Activated gamma-delta T cell treated with Interleukin-2 at 50 U/mL for 16 hours (primary cell): ENCODE measurements at places on chromosomes 5 and 9.
A peak's percentile ranks its signal among the peaks of the same experiment; 100 is the strongest.

DNA sequence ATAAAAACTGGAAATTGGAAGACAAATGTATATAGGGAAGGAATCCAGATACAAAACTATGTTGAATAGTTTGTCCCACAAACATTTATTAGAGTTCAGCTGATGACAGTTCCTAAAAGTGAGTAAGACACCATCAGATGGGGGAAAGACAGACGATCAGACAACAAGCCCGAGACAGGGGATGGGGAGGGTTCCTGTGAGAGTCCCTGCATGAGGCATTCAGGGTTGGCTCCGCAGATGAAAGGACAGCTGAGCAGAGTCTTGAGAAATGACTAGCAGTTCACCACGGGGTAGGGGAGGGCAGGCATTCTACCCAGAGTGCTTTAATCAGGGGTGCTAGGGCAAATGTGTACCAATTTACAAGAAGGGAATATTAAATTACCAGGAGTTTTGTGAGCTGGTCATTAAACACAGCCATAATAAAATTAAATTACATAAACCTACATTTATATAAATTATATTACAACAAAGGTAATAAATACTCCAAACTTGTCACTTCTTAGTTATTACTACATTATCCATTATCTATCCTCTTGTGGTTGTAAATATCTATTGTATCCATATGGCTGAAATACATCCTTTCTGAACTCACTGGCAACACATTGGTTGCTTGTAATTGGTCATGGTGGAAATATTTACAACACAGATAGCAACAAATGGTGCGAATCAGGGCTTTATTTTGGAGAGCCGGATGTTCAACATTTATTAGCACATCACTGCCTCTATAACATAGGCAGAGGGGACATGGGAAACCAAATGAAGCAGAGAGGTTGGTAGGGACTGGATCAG, 27.8 kb downstream of the TNFSF15 start:
- peak; percentile 34 for DNase-seq

GRCh38 chr9:74357577-74357976, 139.6 kb upstream of the RORB start:
- DNase-seq = no peak

DNA sequence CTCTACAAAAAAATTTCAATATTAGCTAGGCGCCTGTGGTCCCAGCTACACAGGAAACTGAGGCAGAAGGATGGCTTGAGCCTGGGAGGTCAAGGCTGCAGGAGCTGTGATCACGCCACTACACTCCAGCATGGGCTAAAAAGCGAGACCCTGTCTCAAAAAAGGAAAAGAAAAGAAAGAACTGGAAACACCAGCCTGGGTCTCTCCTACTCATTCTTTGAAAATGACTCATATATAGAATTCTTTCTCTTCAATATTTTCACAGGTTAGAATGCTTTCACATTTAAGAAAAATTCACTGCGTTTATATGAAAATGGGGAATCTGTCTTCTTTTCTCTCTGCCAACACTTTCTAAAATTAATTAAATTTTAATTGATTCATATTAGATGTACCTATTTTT, 115.6 kb downstream of the TRPM6 start:
- no peak for DNase-seq

DNA sequence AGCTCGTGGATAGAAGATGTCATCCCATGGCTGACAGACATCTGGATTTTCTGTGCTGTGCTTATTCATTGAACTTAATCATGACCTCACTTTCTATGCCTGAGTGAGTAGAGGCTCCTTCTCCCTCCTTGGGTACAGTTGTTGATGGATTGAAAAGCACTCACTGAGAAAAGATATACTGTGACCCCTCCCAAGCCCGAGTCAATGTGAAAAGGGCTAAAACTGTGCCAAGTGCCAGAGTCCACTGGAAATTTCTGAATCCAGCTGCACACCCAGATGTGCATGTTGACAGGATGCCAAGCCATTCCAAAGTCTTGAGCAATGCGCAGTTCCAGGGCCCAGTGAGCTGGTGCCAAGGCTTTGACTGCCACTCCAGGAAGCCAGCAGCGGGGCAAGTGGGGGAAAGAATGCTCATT, 473.0 kb downstream of the NTRK2 start:
- no peak for DNase-seq

- no peak for DNase-seq
These were observed 44.7 kb upstream of the OTP start for GRCh38 chr5:77683171-77683732.

- DNase-seq = peak; percentile 16
These were observed 71.3 kb downstream of the TMC1 start for GRCh38 chr9:72592502-72593403.

GRCh38 chr5:134659456-134659855, 10.9 kb downstream of the SEC24A start:
- DNase-seq = no peak

DNA sequence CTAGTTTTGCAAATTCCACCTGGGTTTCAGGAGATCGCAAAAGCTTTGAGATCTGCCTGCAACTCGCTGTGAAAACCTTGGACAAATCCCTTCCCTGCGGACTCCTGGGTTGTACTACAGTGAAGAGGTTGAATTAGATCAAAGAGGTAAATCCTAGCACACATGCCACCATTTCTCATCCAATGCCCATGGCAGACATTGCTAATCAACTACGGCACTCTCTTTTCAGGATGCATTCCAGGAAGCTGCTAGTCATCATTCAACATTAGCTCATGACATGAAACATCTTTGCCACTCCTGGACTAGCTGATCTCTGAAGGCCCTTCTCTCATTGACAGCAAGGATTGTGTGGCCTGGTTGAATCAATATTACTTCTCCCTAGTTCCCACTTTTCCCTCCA, 46.1 kb downstream of the PCDH1 start:
- no peak for DNase-seq

GRCh38 chr9:88302579-88303324, 85.5 kb upstream of the SPIN1 start:
- no peak for DNase-seq

- no peak for DNase-seq
These were observed 78.9 kb downstream of the PARP8 start for GRCh38 chr5:50745221-50745910.

- DNase-seq = no peak
These were observed 91.0 kb downstream of the ARSB start for GRCh38 chr5:78893940-78894677.

DNA sequence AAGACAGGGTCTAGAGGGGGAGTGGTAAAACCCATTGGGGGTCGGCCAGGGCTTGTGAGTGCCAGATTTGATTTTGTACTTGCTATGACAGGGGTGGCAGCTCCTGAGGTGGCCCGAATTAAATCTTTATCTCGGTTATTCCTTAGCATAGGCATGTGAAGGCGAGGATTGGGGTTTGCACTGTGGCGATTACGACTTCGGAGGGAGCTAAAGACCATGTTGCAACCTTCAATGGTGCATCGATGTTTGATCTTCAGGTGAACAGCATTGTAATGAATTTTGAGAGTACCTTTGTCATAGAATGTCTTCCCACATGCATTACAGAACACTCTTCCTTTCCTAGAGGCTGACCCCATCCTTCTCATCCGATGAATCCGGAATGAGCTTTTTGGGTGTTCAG, 433.9 kb downstream of the BNC2 start:
- DNase-seq = no peak

DNA sequence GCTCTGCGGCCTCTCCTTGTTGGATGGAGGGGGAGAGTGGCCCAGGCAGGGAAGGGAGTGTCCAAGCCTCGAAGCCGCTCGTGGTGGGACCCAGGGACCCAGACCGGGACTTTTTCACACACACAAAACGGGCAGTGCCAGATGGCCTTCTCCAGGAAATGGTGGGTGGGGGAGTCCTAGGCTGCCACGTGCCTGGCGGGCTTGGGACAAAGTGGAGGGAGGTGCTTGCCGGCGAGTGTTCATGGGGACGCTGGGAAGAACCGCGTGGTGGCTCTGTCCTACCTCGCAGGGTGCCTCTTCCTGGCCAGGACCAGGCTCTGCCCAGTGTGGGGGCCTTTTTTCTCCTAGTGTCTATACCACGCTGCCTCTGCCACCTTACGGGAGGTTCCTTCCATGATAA, 155.0 kb upstream of the COL5A1 start:
- DNase-seq = no peak

GRCh38 chr9:89048616-89049015, 57.3 kb downstream of the S1PR3 start:
- no peak for DNase-seq

- no peak for DNase-seq
These were observed 10.2 kb downstream of the ADRB2 start for GRCh38 chr5:148836272-148837250.

- no peak for DNase-seq
These were observed 901 bp downstream of the WDR38 start for GRCh38 chr9:124854161-124854560.
